NCI-H526 (cell line): ENCODE measurements at places on chromosomes 11 and 22.

DNA sequence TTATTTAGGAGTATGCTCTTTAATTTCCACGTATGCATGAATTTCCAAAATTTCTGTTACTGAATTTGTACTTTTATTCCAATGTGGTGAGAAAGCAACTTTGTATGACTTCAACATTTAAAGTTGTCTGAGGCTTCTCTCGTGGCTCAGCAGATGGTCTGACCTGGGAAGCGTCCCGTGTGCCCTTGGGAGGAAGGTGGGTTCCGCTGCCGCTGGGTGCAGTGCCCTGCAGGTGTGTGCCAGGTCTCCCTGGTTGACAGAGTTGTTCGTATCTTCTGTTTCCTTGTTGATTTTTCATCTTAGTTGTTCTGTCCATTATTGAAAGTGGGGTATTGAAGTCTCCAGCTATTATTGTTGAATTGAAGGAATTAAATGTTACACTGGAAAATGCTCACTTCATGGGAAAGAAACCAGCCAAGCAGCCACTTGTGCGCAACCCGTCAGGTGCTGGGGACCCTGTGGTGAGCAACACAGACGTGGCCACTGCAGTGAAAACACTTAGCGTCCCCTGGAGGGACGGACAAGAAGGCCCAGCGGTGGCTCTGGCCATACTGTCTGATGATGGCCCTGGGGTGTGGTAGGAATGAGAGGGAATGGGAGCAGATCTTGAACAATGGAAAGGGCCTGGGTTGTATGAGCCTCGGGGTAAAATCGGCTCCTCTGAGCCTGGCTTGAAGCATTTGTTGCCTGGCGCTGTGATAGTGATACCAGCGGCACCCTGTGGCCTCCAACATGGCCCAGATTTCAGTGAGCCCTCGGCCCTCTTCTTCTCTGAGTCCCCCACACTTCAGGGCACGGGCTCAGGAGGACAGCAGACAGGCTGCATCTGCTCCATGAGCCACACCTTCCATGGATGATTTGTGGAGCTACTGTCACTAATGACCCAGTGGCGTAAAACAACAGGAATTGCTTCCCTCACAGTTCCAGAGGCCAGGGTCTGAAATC, 31.5 kb upstream of the KRTAP5-7 start:
- DNase-seq, result no peak

- no peak for DNase-seq
Measured at GRCh38 chr11:60831501-60832079, 10.3 kb upstream of the CCDC86 start.

GRCh38 chr22:46915950-46916730, 153.7 kb downstream of the TBC1D22A start:
- DNase-seq, result no peak

DNA sequence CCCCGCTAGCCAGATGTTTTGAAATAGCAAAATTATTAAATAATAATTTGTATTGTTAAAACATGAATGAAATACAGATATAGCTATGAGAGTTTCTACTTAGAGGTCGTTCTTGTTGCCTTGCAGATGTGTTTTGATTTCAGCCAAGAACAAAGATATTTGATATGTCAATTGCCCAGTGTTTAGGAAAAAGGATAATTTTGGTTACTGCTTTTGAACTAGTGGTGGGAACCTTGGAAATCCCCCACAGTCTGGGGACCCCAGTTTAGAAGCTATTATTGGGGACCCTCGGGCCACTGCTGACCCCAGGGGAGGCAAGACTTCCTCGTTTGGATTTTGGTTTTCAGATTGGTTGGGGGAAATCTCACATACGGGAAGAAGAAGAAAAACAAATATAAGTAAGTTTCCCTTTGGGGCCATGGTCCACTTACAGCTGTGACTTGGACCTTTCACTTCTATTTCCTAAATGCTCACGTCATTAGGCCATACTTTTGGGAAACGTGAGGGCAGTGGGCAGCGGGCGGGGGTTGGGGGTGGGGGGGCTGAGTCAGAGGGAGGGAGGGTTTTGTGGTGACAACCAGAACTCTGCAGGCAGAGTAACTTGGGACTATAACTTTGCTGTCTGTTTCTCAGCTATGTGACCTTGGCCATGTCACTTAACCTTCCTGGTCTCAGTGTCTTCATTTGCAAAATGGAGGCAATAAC, 37.0 kb downstream of the LDLRAD3 start:
- no peak for DNase-seq

GRCh38 chr11:87560352-87560751, 522.6 kb downstream of the TMEM135 start:
- DNase-seq, result no peak
